ENCODE measurements at places on chromosomes 16 and 17.

- no peak for DNase-seq
These were observed 578.4 kb downstream of the CDH11 start for GRCh38 chr16:64543441-64543840.

GRCh38 chr17:75723171-75723930 lies 2.1 kb downstream of the ITGB4 start:
- DNase-seq = no peak

- DNase-seq = no peak
These were observed 43.4 kb downstream of the MYOCD start for GRCh38 chr17:12709063-12709462.

GRCh38 chr17:60888812-60889709 lies 211.4 kb downstream of the BCAS3 start:
- no peak for DNase-seq

DNA sequence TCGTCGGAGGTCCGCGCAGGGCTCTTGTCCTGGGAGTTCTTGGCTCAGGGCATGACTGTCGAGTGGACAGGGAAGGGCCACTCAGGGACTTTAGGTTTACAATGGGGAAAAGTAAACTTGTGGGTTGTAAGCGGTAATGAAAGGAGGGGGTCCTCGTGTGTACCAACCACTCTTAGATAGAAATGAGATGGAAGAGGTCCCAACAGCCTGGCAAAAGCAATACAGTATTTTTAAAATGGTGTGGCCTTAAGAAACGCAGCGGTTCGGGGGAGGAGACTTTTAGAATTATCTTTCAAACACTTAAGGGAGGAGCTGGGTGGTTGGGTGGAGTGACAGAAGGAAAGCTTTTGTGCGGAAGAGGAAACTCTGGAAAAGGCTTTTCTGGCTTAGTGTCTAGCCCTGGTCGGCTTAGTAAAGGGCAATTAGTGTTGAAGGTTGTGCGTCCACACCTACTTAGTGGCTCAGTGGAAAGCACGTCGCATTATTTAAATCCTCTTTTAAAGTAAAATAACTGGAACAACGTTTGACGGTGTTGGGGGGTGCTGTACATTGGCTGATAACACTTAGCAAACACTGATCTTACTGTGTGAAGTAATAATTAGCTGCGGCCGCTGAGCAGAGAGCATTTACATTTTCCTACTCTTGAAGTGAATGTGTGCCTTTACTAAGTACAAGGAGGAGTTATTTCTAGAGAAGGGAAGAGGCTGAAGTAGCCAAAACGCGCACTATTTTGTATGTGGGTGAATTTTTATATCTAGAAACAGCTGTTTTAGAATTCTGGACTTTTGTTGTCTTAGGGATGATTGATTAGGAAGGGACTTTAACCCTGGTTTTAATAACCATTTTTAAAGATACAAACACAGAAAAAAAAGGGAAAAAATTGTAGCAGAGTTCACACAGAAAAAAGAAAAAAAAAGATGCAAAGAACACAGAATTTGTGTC lies 1.0 kb downstream of the WSB1 start:
- peak; percentile 10 for DNase-seq

DNA sequence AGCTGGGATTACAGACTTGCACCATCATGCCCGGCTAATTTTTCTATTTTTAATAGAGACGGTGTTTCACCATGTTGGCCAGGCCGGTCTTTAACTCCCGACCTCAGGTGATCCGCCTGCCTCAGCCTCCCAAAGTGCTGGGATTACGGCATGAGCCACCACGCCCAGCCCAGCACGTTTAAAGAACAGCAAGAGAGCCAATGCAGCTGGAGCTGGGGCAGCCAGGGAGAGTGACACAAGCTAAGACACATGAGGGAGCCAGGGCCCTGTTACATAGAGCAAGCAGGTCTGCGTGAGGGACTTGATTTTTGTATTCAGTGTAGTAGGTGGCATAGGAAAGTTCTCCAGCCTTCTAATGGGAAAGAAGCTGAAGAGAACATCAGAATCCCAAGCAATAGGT lies 21.7 kb upstream of the GOSR2 start:
- no peak for DNase-seq

DNA sequence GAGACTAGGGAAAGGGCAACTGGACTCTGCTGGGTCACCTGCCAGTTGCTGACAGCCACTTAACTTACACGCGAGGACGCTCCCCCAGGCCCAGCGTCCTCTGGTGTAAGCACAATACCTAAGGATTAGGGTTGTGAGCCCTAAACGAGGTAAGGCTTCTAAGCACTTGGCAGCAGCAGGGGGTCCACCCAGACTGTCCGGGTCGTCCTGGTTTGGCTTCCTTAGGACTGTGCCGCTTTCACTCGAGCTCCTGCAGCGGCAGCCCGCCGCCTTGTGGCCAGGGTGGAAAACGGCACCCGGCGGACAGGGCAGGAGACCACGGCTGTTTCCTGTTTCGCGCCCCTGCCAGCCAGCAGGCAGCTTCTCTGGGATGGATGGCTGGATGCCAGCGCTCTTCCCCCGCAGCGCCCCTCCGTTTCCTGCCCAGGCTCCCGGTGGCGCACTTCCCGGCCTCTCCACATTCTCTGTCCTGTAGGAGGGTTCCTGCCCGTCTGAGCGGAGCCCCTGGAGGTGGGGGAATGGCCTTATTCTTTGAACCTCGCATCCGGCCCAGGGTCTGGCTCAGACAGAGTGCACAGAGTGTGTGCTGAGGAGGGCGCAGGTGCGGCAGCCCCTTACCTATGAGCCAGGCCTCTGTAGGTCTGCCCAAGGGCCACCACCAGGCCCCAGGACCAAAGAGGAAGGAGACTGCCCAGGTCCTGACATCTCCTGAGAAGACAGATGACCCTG lies 47.0 kb upstream of the AMZ2 start:
- peak; percentile 70 for DNase-seq

GRCh38 chr16:78200623-78201096 lies 101.2 kb downstream of the WWOX start:
- no peak for DNase-seq

DNA sequence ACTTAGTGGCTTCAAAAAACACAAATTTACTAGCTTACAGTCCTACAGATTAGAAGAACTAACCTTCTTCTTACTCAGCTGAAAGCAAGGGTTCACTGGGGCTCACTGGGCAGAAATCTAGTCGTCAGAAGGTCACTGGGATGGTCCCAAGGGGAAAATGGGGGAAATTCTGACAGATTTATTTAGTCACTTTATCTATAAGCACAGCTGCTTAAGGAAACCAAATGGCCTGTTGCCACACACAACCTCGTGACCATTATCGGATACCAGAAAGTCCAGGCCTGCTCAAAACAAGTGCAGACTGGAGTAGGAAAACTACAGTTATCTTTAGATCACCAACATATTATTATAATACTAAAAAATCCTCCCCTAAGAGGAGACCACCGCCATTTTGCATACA lies 374.6 kb upstream of the ASIC2 start:
- no peak for DNase-seq

DNA sequence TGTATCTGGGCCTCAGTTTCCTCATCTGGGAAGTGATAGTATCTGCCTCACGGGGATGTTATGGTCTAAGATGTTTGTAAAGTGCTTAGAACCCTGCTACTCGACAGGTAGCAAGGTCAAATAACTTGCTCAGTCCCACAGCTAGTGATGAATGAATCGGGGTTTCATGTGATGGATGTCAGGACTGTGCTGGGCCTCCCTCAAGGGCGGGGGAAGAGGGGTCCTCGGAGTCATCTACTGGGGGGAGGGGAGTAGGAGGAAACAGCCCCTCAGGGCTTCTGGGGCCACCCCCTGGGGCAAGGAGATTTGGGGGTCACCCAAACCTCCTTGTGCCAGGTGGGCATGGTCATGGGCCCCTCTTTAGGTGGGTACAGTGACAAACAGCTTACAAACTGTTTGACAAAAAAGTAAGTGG lies 732 bp downstream of the PNPO start:
- no peak for DNase-seq
